ENCODE measurements at places on chromosomes 2 and 18.

DNA sequence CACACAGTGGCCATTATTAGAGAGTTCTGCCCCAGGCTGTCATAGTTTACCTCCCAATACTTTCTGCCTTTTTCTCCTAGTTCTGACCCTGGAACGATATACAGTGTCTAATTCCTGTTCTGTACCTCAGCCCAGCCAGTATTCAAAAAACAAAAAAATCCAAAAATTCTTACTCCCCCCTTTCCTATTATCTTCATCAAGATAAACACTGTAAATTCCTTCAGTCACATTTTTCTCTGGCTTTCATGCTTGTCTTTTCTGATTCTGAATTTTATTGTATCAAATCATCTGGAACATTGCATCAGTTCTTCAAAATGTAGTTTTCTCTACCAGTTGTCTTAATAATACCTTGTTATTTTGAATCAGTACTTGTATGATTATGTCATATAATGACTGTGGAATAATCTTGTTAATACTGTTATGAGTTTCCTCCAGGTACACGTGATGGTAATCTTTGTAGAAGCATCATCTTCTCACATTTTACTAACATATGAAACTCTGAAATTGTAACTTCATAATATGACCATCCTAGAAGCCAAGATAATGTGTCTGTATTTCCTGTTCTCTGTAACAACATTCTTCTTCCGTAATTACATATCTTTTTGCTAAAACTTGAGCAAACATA, 79.0 kb upstream of the NOSTRIN start:
- no peak for DNase-seq

DNA sequence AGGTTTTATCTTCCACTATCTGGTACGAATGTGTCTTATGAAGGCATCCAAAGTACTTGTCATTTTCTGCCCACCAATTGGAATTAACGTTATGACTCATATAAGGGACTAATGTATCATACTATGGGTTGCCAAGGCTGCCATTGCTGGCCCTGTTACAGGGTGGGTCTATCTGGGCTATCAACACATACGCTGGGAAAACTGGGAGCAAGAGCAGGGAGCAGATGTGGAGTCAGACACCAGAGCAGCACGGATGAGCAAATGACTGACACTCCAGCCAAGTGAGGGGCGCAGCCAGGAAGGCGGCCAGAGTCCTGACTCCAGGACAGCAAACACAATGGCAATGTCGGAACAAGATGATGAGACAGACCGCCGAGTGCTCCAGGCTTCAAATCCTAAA, 145.9 kb downstream of the COPS8 start:
- no peak for DNase-seq

DNA sequence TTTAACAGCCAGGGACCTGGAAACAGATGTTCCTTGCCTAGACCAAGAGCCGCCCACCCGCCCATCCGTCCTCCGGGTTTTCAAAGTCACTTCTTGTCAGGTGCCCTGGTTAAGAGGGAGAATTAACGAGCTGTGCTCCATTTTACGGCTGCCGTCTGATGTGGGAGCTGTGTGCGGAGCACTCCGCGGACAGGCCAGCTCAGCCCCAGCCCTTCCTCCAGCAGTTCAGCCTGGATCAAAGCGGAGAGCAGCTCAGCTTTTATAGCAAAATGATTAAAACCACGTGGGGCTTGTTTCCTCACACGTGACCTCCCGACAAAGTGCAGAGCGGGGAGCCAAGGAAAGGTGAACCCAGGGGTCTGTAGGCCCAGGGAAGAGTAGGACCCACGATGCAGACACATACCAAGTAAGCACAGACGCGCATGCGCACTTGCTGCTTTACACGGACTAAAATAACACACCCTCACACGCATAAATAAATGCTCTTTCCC, 46.1 kb upstream of the PKDCC start:
- DNase-seq: no peak

- no peak for DNase-seq
Measured at GRCh38 chr2:37367984-37368383, 23.6 kb downstream of the QPCT start.

- DNase-seq: no peak
Measured at GRCh38 chr2:194587739-194588270, 1069.2 kb upstream of the SLC39A10 start.

GRCh38 chr2:100876231-100876860, 56.4 kb downstream of the NPAS2 start:
- no peak for DNase-seq

- no peak for DNase-seq
Measured at GRCh38 chr2:64768491-64769005, 114.8 kb upstream of the SERTAD2 start.

- DNase-seq: no peak
Measured at GRCh38 chr18:51897884-51898283, 442.1 kb upstream of the DCC start.

- no peak for DNase-seq
Measured at GRCh38 chr18:49015886-49016647, 65.3 kb upstream of the SMAD7 start.

- no peak for DNase-seq
Measured at GRCh38 chr18:9901377-9901776, 12.4 kb upstream of the VAPA start.

DNA sequence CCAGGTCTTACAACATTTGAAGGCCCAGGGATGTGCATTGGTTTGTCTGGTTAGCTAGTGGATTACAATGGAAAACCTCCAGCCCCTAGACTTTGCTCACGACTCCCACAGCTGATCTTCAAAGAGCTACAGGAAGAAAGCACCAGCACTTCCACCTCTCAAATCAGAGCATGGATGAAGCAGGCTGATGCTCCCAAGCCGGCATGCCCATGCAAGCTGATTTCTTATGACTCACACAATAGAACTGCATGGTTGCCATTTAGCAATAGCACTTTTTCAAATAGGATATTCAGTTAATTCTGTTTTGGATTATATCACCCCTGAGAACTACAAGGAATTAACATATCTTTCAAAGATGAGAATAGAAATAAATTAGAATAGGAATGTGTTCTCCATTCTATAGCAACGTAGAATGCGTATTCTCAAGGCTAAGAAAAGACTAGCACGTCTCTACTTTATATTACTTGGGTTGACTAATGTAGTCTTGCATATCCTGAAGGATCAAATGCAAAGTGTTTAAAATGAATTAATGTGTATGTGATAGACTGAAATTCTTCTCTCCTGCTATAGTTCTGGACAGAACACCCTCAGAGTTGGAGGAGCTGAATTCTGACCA, 292.4 kb downstream of the TRIB2 start:
- DNase-seq: no peak

DNA sequence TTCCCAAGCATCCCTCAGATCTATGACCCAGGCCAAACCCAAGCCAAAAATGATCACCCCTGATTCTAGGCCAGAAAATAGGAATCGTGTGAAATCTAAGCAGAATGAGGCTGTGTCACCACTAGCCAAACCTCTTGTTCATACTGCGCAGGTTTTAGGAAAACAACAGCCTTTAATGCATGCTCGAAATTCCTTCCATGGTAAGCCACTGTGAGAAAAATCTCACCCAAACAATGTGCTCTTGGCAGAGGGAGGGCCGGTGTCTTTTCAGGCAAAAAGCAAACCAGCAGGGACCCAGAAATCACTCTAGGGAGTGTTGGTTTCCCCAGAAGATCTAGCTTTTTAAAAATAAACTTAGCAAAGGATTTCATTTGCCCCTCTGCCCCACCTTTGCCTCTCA, 71.2 kb upstream of the FOSL2 start:
- no peak for DNase-seq

DNA sequence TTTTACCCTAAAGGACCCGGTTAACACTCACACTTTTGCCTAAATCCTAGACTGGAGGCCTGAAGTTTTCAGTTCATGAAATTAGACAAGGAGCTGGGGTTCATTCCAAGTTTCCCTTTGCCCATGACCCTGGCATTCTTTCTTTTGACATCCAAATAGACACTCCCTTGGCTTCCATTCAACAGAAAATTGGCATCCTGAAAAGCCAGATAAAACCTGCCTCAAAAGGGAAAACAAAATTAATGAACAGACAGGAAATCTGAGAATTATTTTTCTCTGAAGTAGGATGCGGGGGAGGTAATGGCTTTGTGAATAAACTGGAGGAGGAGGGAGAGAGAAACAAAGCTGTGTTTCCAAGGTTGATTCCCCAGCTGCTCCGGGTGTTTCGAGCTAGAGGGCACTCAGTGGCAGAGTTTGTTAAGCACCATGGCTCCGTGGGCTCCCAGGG, 41.0 kb downstream of the SPP2 start:
- DNase-seq: no peak

GRCh38 chr18:58867281-58867961, 2.7 kb downstream of the ZNF532 start:
- no peak for DNase-seq

Measured in HuH-7.5 (cell line).